Activated T-helper 9 cell treated with anti-CD3 and anti-CD28 coated beads, Interleukin-2, amount 50 U/mL, for 16 hours (primary cell): ENCODE measurements at places on chromosomes 7 and 10.

- DNase-seq = no peak
These were observed 27.9 kb upstream of the AOAH start for GRCh38 chr7:36752026-36752711.

DNA sequence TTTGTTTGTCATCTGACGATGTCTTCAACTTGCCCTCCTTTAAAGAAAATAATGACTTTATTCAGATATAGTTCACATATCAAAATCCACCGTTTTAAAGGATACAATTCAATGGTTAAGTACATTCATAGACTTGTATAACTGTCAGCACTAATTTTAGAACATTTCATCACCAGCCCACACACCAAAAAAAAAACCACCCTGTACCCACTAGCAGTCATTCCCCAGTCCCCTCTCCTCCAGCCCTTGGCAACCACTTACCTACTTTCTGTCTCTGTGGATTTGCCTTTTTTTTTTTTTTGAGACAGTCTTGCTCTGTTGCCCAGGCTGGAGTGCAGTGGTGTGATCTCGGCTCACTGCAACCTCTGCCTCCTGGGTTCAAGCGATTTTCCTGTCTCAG is 5.3 kb upstream of the HILPDA start:
- no peak for DNase-seq

- DNase-seq = no peak
These were observed 103.2 kb downstream of the NRBF2 start for GRCh38 chr10:63236113-63236935.

- DNase-seq = no peak
These were observed 43.4 kb downstream of the SORBS1 start for GRCh38 chr10:95517536-95518454.

GRCh38 chr7:24504040-24504439 is 69.2 kb upstream of the PALS2 start:
- DNase-seq = no peak

DNA sequence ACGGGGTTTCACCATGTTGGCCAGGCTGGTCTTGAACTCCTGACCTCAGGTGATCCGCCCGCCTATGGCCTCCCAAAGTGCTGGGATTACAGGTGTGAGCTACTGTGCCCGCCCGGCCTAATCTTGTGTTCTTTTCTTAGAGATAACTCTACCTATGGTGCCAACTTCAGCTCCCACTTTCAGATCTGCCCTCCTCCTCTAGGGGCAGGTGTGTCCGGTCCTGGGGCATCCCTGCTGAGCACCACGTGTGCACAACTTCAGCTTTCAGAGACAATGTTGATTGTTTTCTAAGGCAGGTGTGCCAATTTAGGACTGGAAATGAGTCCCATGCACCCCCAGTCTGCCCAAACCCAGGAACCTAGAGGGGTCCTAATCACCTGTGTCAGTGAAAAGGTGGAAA is 18.5 kb upstream of the FXYD4 start:
- DNase-seq = no peak

DNA sequence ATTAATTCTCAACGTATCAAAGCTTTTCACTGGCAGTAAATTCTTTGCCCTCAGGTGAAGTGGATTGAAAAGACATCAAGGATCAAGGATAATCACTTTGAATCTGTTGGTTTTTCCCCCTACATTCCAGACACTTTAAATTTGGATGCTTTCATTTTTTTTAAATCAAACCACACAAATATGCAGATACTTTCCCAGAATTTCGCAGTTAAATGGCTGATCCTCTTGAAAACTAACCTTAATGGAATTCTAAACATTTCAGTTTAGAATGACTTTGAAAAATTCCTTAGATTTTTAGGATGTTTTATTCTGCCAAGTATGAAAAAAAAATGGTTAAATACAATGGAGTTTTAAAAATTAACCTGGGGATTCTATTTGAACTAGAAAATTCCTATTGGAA is 325.9 kb downstream of the GFRA1 start:
- no peak for DNase-seq

DNA sequence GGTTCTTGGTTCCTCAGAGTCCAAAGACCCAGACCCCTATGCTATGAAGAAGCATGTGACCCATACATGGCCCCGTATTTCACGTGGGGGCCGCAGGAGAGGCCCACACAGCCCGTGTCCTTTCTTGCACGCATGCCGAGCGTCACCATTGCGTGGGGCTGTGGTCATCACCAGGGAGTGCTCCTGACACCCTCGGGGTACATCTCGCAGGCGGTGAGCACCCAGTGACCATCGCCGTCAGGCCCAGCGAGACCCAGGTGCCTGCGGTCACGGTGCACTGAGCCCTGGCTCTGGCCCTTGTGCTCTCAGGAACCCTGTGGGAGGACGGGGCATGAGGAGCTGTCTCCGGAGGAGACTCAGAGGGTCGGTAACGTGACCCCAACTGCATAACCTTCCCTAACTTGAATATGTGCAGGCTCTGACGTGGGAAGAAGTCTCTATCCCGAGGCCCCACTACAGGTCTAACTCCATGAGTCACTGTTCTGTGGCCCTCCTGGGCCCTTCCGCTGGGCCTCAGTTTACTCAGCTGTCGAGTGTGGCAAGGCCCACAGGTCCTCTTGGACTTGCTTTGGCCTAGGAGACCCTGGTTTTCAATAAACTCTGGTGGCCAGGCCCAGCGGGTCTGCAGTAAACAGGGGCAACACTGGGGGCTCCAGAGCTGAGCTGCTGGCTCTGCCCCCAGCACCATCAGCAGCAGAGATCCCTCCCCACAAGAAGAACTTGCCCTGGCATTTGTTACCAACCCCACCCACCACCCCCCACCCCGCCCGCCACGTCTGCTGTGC is 503.9 kb downstream of the PTPRN2 start:
- DNase-seq = no peak

- DNase-seq = no peak
These were observed 17.7 kb upstream of the CXCL12 start for GRCh38 chr10:44402465-44403195.

DNA sequence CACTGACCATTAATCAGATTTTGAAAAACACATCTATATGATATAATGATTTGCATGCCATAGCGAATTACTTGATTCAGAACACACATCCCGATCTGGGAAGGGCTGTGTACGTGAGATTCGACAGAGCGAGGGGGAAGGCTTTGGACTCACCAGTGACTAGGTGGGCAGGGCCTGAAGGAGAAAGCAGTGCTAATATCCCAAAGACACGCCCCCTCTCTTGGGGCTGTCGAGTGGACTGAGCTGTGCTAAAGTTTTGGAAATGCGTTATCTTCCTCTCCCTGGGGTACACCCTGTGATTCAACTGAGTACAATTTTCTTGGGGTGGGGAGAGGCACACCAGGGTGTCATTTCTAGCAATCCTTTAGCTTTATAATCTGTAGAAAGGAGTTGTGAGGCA is 1.8 kb downstream of the LRRC17 start:
- DNase-seq = no peak

DNA sequence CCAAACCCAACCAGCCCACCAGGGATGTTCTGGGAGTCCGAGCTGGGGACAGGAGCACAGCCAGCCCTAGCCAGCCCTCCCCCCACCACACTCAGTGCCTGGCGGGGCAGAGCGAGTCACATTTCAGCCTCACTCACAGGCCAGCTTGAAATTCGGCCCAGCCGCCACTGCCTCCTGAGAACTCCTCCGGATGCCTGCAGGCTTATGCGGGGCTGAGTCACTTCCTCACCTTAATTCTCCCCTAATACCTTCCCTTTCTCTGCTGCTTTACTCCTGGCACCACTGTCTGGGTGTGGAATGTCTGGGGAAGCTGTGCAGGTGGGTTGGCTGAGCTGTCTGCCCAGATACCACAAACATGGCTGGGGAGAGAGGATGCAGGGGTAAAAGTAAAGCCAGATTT is 22.6 kb upstream of the DLG5 start:
- no peak for DNase-seq

- no peak for DNase-seq
These were observed 88.1 kb upstream of the IGFBP3 start for GRCh38 chr7:46009211-46009610.

DNA sequence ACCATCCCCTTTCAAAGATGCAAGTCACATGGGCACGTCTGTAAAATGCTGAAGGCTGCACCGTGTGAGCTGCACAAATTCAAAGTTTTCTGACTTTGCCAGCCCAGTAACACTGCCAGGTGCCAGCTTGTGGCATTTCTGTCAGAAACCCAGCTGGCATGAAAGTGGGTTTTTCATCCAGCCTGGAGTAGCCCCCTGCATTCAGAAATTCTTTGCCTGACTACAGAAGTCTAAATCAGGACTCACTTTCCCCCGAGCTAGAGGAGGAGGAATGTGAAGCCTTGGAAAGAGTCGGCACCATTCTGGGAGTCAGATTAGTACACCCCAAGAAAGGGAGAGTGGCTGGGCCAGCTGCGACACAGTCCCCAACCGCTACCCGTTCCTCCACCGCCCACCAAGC is 56.7 kb upstream of the EN2 start:
- DNase-seq = no peak

- DNase-seq = no peak
These were observed 21.0 kb upstream of the ITGB1 start for GRCh38 chr10:32979041-32979440.

- no peak for DNase-seq
These were observed 1.8 kb upstream of the IGF2BP3 start for GRCh38 chr7:23472046-23472445.

GRCh38 chr7:138776166-138776833 is 21.5 kb upstream of the TMEM213 start:
- DNase-seq = no peak

DNA sequence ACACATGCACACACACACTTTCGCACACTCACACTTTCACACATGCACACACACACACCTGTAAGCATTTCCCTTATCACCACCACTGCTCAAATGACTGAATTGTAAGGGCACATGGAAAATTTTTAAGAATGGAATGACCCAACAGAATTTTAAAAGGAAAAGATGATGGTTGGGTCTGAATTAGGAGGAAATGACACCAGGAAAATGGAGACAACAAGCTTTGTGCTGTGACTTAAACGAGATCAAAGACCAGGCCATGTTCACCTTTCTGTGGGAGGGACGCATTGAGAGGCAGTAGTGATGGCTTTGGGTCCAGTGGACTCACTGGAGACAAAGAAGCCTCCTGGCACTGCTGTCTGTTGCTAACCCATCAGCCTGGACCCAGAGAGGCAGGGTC is 16.7 kb upstream of the C10orf71 start:
- no peak for DNase-seq

- DNase-seq = no peak
These were observed 412.6 kb upstream of the SHH start for GRCh38 chr7:156224833-156225225.

DNA sequence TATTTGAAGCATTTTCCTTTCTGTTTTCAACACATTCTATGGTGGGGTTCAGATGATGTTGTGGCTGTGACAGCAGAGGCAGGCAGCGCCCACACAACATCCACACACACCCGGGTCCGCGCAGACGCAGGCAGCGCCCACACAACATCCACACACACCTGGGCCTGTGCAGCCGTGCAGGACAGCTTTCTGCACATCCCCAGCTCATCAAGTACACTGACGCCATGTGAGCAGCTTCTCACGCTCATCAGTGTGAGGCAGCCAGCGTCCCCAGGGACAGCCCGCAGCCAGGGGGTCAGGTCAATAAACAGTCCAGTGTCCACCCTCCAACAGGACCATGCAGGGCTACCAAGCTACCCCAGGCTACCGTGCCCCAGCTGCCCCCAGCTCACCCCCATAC is 272.8 kb upstream of the TCERG1L start:
- DNase-seq = no peak

DNA sequence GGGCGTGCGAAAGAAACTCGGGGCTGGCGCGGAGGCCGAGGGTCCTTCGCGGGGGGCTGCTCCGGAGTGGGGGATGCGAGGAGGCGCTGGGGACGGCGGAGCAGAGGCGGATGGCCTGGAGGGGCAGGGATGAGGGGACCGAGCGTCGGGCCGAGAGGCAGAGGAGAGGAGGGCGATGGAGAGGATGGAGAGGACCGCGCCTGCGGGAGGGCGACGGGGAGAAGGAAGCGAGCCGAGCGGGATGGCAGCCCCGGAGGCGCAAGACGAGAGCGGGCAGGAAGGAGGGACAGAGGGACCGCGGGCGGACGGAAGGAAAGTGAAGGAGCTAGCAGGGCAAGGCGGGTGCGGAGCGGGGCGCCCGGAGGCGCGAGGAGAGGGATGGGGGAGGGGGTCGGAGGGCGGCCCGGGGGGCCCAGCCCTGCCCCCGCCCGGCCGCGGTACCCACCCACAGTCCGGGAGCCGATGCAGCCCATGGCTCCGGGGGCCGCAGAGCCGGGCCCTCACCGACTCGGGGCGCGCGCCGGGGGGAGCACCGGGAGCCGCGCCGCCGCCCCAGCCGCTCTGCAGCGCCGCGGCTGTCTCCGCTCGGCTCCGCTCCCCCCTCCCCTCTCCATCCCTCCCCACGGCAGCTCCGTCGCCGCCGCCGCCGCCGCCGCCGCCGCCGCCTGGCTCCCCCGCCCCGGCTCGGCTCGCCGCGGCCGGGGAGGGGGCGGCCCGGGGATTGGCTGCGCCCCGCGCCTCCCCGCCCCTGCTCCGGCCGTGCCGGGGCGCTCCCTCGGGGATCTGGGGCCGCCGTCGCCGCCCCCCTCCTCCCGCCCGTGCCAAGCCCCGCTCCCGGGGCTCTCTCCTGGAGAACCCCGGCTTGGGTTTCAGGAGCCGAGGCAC is at the start of gene FAM131B:
TSS of gene FAM131B (minus strand) at position 583 of the 885 bp plus-strand sequence. CDS start at position 473, 110 bp downstream.
- DNase-seq = no peak

DNA sequence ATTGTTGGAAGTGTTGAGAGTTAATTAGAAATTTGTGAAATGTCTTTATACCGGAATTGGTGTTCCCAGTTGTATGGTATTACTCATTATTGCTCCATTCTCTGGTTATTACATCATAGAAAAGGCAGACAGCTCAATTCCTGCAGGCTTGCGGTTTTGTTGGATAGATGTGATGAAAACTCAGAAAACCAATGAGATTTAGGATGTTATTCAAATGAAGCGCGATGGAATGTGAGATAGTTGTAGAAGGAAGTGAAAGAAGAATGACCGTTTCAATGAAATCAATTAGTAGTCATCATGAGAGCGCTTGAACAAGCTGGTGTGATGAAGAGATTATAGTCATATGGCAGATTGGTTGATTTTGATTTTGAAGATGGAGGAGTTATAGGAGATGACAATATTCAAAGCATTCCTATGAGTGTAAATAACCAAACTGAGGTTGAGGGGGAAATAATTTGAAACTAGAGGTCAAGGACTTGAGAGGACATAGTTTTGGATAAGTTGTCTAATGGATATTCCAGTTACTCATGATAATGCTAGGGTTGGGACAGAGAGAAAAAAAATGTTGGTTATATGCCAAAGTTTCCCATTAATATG is 991.5 kb downstream of the NRG3 start:
- DNase-seq = no peak

DNA sequence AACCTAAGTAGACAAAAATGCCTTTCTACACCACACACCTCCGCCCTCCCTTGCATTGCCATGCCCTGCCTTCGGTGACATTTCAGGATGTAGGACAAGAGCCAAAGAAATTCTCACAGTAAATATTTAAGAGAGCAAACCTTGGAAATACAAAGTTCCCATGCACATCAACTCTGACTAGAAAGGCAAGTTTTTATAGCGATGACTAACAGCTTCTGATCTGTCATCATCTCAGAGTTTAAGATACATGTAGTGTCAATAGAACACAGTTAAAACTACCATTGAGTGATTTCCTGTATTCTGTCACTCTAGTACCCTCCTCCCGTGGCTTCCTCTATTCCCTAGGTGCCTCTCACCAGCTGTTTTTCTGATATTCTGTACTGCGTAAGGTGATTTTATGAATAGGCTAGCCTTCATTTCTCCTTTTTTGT is 20.7 kb downstream of the SLC16A9 start:
- DNase-seq = no peak
